Anterior cingulate cortex (tissue), 58 donors: ENCODE measurements at places on chromosomes 2 and 18.

- DNase-seq: no peak
Measured at GRCh38 chr2:26723991-26724750, 31.6 kb downstream of the KCNK3 start.

- DNase-seq: no peak
Measured at GRCh38 chr2:100832885-100833284, 12.9 kb downstream of the NPAS2 start.

DNA sequence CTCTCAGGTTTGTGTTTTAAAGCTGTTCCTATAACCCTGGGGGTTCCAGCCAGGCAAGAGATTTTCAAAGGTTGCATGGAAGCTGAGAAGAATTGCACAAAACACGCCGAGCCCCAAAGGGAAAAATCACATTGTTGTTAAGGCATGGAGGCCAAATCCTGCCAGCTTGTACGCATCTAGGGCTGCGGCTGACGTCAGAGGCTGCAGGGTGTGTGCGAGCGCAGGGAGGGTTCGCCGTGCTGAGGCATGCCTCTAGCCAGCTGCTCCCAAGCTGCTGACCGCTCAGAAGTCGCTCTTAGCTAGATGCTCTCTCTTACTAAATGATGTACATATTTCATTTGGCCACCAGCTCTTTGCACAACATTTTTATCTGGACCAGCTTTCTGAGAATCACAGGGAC is 191.8 kb downstream of the LPIN1 start:
- no peak for DNase-seq

DNA sequence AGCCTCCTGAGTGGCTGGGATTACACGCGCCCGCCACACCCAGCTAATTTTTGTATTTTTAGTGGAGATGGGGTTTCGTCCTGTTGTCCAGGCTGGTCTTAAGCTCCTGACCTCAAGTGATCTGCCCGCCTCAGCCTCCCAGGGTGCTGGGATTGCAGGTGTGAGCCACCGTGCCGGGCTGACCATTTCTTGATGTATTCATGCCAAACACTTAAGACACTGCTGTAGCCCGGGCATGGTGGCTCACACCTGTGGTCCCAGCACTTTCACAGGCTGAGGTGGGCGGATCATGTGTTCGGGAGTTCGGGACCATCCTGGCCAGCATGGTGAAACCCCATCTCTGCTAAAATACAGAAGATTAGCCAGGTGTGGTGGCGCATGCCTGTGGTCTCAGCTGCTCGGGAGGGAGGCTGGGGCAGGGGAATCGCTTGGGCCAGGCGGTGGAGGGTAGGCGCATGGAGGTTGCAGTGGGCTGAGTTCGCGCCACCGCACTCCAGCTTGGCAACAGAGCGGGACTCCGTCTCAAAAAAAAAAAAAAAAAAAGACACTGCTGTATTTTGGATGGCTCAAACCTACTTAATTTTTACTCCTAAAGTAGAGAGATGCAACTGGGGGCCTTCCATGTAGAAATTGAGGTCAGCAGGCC is 140.8 kb downstream of the NUP35 start:
- DNase-seq: no peak

- DNase-seq: no peak
Measured at GRCh38 chr2:164514491-164514890, 106.8 kb downstream of the GRB14 start.

DNA sequence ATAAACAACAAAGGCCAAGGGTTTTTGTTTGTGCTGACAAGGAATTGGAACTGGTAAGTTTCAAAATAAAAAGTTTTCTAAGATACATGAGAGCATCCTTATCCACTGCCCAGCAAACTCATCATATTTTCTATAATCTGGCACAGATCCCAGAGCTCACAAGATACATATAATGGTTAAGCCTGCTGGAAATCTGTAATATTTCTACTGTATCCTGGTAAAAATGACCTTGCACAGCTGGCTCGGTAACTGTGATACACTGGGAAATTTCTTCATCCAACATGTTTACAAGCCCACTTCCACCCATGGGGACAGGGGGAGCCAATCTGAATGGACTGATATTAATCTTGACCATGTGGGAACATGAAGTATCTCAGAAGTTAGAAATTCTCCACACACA is 425.4 kb upstream of the MMADHC start:
- DNase-seq: no peak

DNA sequence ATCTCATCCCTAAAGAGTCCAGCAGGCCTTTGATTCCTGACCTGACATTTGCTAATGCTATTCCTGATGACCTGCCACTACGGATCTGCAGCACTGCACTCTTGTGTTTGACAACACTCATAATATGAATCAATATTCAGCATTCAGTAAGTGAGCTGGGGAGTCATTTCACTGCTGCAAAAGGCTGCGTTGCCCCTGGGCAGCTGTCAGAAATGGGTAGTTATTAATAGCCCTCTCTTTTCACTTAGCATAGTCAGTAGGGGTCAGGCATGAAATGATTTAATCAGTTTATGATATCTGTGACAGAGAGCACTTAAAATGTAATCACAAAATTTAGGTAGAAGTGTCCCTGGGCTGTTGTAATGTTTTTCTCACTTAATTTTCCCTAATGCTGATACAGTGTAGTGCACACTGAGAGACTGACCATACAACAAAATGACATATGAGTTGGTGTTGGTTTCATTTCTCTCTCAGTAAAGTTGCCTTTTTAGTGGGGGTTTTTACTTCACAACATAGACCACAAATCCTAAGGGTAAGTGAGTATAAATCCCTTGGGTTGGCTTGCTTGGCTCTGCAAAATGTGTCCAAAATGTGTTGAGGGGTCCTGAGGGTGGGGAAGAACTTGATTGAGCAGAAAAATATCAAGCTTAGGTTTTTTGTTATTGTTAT is 184.8 kb downstream of the CAMKMT start:
- DNase-seq: no peak

DNA sequence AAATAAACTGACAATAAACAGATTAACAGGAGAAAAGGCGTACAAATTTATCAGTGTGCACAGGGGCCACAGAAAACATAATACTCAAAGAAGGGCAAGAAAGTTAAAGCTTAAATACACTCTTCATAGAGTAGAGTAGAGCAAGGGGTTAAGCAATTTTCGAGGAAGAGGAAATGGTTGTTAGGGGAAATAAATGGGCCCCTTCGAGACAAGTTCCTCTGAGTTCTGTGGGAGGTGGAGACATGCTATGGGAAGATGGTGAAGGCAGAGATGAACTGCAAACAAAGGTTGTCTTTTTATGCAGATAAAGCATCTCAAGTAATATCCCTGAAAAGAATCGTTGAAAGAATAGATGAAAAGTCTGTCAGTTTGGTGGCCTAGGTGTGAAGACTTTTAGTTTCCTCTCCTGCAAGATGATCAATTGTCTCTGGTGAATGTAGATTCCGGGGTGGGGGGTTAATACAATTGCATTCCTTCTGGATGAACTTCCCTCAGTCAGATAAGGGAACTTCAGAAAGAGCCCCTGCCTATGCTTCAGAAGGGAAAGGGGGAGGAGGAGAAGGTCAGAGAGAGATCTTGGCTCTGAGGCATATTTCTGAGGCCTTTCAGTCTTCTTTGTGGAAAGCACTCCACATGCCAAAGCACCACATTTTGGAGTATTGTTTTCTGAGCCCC is 127.0 kb downstream of the METTL4 start:
- no peak for DNase-seq

GRCh38 chr18:26416652-26417150 is 131.7 kb downstream of the KCTD1 start:
- no peak for DNase-seq

GRCh38 chr18:55998801-55999385 is 410.9 kb upstream of the TCF4 start:
- no peak for DNase-seq

DNA sequence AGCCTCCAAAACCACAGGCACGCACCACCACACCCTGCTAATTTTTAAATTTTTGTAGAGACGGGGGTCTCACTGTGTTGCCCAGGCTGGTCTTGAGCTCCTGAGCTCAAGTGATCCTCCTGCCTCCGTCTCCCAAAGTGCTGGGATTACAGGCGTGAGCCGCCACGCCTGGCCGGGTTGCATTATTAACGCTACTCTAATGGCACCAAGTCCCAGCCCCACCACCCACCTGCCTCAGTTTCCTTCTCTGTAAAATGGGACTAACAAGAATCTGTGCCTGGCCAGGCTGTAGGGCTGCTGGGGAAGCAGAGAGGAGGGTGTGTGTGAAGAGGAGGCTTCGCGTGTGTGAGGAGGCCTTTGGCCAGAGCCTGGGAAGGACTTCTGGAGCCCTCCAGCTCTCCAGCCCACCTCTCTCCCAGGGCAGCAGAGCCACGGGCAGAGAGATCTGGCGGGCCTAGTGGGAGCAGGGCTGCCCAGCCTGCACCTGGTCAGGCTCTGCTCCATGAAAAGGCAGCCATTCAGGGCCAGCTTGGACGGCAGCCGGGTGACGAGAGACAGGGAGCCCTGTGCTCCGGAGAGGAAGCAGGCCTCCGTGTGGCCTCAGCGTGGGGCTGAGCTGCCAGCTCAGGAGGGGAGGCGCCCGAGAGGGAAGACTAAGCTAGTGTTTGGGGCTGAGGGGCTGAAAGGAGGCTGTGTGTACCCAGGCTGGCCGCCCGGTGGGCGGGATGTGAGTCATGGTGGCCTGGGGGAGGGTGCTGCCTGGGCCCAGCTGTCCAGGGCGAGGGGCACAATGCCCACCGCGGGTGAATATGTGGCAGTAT is 7.4 kb upstream of the B3GNT7 start:
- peak; percentile 47 for DNase-seq

DNA sequence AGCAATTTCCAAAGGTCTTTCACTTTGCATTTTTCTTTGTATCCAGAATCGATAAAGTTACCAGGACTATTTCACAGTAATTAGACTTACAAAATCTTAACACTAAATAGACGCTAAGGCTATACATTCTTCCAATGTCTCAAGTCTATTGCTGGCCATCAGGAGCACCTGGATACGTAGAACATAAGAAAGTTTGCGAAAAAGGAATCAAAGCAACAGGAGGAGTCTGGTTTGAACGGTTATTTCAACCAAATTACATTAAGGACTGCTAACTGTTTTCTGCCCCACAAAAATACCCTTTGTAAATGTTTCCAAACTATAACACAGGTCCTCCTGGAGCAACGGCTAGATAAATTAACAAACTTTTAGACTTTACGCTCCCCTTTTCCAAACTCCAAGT is 1.4 kb upstream of the HNRNPA3 start:
- DNase-seq: no peak

GRCh38 chr2:161371869-161372268 is 44.2 kb upstream of the TBR1 start:
- DNase-seq: no peak

DNA sequence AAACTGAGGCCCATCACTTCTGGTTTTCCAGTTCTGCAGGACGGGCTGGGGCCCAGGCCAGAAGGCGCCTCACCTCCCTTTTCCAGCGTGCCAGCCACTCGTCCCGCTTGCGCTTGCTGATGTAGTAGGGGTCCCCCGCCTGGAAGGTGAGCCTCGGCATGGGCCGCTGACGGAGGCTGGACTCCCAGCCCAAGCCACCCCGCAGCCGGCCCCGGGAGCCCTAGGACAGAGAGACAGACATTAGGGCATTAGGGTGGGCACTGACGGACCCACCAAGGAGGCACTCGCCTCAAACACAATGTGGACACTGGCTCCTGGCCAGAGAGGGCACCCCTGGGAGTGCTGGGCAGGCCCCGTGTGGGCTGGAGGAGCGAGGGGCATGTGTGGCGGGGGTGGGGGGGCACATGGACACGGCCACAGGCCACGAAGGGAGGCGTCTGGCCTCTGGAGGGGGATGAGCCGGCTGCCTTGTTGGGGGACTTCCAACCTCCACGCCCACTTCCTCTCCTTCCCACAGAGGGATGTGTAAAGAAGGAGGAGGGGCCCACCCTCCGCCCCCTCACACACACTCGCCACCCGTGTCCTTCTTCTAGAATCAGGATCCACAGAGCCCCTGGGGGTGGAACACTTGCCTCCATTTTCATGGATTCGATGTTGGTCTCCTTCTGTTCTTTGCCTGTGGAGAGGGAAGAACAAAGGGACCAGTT is 66.7 kb downstream of the DNMT3A start:
- no peak for DNase-seq

- DNase-seq: no peak
Measured at GRCh38 chr2:109410039-109410815, 203.5 kb downstream of the SEPTIN10 start.

DNA sequence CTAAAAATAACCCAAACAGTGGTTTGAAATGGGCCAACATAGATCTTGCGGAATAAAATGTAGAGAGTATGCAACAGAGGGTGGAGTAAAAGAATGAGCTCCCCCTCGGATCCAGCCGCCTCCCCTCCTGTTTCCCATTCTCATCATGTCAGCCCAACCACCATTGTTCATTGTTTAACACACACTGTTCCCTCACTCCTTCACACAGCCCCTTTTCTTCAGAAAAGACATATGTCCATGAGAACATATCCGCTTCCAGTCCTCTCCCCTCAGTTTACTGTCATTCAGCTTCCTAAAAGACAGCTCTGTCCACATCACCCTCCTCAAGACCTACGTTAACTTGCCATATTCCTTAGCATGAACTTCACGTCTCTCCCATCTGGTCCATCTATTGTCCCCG is 62.9 kb upstream of the SERTAD2 start:
- DNase-seq: peak; percentile 14

GRCh38 chr18:50289108-50289443 is 1.6 kb upstream of the CXXC1 start:
- DNase-seq: no peak

- DNase-seq: no peak
Measured at GRCh38 chr2:32739664-32740063, 111.8 kb downstream of the TTC27 start.

DNA sequence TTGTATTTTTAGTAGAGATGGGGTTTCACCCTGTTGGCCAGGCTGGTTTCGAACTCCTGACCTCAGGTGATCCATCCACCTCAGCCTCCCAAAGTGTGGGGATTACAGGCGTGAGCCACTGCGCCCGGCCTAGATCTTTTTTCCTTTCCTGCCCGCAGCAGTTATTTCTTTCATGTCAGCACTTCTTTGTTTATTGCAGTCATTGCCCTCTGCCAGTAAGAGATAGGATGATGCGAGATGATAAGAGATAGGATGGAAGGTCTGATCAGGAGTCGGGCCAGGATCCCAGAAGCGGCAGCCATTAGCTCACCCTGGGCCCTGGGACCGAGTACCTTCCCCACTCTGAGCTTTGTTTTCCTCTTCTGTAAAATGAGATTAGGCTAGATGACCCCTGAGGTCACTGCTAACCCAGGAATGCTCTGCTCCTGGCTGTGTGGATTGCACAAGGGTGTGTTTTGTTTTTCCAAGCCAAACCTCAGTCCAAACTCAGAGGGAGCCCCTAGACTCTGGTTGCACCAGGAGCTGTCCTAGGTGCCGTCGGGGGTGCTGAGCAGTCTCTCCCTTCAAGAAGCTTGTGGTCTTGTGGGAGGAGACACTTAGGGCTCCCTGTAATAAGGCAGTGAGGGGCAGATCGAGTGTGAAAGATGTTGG is 63.3 kb downstream of the LPIN1 start:
- no peak for DNase-seq

DNA sequence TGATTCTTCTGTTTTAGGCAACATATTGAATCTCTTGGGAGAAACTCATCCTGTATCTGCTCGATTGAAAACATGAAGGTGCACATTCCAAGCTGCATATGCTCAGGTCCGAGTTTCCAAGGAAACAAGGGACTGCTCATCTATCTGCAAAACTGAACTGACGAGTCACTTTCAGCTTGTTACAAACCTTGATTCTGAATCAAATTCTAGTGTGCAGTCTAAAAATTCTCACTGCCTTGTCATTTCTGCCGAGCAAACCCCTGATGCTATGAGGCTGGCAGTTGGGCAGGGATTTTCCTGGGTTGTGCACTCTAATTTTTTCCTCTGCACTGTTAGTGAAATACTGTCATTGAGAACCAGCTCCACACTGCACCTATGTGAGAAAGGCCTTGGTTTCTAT is 101.3 kb upstream of the ETAA1 start:
- no peak for DNase-seq
